Esophagus mucosa (tissue), 1 donor: ENCODE measurements at places on chromosomes 2 and 18.

DNA sequence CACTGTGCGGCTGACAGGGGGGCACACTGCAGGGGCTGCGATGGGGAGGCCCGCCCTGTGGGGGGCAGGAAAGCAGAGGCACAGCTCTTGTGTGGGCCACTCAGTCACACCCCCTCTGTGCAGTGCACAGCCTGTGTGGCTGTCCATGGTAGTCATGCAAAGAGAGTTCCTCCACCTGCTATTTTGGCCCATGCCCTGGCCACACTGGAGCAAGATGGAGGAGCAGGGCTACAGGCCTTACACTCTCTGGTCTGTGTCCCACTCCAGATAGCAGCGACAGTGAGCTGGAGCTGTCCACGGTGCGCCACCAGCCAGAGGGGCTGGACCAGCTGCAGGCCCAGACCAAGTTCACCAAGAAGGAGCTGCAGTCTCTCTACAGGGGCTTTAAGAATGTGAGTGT is 28.5 kb upstream of the FAHD2A start:
- no peak for ATAC-seq

- ATAC-seq, result no peak
Observed at GRCh38 chr18:76434452-76434851, 60.6 kb downstream of the ZNF516 start.

GRCh38 chr18:7735196-7735595 is 168.1 kb downstream of the PTPRM start:
- no peak for ATAC-seq

DNA sequence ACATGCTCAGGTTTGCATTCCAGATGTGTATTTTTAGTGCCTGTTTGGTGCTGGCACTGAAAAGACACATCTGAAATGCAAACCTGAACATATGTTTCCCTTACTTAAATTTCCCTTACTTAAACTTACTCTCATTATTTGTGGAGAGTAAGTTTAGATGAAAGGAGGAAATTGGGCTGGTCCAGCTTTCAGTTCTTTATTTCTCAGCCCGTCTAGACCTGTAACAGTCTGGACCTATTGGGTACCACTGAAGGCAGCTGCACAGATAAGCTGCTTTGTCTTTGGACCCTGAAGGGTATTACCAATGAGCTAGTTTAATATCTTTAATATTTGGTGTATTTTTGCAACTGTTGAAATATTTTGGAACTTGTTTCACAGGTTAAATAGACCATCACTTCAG is 17.0 kb upstream of the DSG3 start:
- ATAC-seq, result no peak

- no peak for ATAC-seq
Observed at GRCh38 chr2:166784296-166784946, 103.9 kb upstream of the XIRP2 start.

GRCh38 chr18:67199993-67200617 is 316.4 kb downstream of the DSEL start:
- ATAC-seq, result peak; percentile 58

DNA sequence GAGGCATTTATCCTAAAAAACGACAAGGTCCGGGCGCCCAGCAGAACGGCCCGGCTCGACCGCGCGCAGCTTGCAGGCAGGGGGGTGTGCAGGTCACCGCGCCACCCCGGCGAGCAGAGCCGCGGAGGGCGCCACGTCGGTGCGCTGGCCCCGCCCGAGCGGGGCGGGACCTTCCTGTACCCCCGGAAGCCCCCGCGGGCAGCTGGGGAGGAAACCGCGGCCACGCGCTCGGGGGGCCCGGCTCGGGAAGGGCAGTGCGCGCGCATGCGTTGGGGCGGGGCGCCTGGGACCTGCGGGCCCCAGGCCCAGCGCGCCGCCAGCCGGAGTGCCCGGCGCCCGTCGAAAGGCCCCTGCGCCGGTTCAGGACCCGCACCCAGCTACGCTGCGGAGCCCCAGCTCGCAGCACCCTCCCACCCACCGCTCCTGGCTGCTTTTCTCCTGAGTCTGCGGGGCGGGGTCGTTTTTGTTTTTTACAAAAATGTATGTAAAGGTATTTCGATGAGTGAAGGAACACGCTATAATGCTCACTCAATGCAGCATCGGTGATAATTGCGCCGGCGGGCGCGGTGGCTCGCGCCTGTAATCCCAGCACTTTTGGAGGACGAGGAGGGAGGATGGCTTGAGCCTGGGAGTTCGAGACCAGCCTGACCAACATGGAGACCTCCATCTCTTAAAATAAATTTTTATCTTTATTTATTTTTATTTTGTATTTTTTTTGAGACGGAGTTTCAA is 47.7 kb upstream of the POMC start:
- peak; percentile 79 for ATAC-seq

DNA sequence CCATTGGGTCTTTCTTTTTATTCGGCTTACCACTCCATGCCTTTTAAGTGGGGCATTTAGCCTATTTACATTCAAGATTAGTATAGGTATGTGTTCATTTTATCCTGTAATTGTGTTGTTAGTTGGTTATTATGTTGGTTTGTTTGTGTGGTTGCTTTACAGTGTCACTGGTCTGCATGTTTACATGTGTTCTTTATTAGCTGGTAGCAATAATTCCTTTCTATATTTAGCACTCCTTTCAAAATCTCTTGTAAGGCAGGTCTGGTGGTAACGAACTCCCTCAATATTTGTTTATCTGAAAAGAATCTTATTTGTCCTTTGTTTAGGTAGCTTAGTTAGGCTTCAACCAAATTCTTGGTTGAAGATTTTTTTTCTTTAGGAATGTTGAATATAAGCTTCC is 68.7 kb upstream of the XDH start:
- ATAC-seq, result no peak
